ENCODE measurements at places on chromosomes 11 and 22.

DNA sequence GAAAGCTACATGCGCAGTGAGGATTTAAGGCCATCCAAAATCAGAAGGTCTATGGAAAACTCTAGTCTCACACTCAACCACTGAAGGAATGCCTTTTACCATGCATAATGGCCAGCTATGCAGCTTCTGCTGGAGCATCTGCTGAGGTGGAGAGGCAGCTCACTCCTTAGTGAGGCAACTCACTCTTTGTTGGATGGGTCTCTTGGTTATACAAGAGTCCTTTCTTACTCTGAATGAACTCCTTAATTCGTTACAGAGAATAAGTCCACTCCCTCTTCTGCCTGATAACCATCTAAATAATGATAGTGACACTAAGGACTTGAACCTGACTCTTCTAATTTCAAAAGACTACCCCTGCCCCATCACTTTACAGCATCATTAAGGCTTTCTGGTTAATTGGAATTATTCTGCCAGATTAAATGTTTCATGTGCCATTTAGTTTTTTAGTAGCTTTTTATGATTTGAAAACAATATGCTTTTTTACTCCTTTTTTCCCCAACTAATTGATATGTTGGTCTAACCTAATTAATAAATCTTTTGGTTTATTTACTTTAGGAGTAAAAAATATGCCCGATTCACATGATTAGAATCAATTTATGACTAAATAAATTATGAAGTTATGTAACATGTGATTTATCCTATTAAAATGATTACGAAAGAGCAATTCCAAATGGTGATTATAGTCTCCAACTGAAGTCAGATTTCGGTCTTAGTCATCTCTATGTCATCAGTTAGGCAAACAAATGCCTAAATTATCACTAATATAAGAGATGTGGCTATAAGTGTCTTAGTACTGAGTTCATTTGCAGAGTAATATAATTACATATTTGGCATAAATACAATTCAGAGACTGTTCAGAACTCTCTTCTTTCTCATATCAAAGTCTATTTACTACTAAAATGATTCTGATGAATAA, 286.7 kb upstream of the CCDC90B start:
- DNase-seq = no peak

GRCh38 chr11:398826-399225, 4.8 kb downstream of the PKP3 start:
- DNase-seq = no peak

DNA sequence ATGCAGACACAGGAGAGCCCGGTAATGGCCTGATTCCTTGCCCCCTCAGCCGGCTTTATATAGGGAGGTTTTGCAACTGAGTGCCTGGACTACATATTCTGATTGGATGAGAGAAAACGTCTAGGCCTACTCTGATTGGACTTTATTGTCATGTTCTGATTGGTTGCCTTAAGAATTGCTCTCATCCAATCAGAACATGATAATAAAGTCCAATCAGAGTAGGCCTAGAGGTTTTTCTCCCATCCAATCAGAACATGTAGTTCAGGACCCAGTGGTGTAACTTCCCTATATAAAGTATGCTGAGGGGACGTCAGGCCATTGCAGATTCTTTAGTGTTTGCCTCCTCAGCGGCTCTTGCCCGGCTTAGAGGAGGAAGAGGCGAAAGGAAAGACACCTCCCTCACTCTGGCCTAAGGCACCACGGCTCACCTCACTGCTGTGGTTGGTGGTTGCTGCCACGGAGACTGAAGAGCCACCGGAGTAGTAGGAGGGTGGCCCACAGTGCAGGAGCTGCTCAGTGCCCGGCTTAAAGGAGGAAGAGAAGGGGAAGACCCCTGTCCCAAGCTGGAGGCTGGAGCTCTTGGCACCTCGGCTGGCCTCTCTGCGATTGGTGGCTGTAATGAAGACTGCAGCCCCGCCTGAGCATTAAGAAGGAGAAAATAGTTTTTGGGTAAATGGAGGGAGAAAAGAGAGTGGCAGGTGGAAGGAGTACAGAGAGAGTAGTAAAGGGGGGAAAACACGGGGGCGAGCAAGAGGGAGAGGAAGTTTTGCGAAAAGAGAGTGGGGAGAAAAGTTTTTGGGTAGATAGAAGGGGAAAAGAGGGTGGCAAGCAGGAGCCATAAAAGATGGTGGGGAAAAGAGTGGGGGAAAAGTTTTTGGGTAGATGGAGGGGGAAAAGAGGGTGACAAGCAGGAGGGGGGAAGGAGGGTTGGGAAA, 116.7 kb upstream of the SERPIND1 start:
- DNase-seq = no peak

DNA sequence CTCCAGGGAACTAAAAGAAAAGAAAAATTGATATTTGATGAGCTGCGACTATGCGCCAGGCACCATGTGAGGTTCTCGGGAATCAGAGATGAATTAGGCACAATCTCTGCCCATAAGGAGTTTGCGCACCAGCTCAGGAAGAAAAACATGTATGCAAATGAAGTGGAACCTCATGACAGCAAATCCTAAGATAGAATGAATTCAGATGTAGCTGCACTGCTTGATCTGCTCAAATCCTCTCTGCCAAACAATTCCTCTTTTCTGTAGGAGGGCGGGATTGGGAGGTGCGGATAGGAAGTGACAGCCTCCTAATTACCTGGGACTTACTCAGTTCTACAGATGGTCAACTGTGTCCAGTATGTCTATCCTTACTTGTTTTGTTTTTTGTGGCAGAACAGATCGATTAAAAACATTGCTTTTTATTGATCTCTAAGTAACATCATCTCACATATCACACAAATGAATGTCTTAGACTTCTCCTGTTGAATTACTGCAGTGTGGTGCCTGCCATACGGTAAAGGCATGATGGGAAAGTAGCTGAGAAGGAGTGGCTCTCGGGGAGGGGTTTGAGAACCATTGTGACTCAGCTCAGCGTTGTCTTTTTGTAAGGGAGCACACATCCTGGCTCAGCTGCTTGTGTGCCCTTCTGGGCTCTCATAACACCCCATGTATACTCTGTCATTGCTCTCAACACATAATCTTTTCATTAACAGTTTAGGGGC, 13.9 kb downstream of the CRTAM start:
- no peak for DNase-seq

DNA sequence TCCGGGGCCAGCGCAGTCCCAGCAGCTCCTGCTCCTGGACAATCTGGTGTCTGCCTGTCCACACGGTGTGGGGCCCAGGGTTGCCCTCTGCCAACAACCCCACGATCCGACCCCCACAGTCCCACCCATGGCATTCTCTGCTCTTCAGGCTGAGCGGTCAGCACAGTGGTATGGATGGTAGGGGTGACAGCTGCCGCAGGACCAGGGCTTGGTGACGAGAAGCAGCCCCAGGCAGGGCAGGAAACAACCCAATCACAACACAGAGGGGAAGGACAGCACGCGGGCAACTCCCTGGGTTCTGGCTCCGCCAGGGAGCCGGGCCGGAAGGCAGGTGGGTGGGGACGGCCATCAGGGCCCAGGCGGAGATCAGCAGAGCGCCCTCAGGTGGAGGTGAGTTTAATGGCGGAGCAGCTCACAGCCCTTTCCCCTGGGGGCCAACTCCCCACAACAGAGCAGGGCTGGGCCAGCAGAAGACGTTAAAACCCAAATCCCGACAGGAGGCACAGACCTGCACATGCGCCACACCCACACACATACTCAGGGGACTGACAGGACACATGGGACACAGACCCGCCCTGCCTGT, 5.3 kb upstream of the CHADL start:
- no peak for DNase-seq

GRCh38 chr11:92236856-92237255, 12.2 kb downstream of the FAT3 start:
- DNase-seq = no peak

DNA sequence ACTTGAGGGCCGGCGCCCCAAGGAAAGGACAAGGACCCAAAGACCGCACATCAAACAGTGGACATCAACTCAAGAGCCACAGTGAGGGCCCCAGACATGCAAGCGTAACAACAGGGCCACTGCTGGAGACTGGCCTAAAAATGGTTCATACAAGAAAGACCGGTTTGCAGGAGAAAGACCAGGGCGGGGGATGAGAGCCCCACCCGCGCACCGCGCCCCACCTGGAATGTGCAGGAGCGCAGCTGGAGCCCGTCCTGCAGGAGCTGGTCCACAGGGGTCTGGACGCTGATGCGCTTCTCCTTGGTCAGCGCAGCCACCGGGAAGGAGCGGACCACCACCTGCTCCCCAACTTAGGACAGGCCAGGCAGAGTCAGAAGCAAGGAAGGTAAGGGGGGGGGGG, 13.9 kb downstream of the SBF1 start:
- DNase-seq = no peak

DNA sequence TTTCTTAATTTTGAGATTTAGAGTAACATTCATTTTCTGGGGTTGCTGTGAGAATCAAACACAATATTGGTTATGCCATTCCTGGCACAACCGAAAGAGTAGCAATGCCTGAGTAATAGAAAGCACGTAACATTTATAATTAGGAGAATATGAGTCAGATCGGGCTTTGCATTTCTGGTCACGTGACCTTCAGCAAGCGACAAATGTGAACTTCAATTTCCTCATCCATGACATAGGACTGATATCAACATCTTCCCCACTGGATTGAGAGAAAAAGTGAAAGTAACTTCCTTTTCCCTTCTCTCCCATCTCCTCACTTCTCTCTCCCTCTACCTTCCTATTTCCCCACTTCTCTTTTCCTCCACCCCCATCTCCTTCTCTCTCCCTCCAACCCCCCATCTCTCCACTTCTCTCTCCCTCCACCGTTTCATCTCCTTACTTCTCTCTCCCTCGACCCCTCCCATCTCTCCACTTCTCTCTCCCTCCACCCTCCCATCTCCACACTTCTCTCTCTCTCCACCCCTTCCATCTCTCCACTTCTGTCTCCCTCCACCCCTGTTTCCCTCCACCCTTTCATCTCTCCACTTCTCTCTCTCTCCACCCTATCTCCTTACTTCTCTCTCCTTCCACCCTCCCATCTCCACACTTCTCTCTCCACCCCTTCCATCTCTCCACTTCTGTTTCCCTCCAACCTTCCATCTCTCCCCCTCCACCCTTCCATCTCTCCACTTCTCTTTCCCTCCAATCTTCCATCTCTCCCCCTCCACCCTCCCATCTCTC, 33.5 kb upstream of the CAT start:
- DNase-seq = no peak

GRCh38 chr22:22916215-22916951, 28.8 kb downstream of the IGLL5 start:
- no peak for DNase-seq
